ENCODE measurements at places on chromosomes 16 and 17.
A peak's percentile ranks its signal among the peaks of the same experiment; 100 is the strongest.

- DNase-seq: peak; percentile 90
These were observed 1.3 kb downstream of the ARRB2 start for GRCh38 chr17:4711661-4712181.

DNA sequence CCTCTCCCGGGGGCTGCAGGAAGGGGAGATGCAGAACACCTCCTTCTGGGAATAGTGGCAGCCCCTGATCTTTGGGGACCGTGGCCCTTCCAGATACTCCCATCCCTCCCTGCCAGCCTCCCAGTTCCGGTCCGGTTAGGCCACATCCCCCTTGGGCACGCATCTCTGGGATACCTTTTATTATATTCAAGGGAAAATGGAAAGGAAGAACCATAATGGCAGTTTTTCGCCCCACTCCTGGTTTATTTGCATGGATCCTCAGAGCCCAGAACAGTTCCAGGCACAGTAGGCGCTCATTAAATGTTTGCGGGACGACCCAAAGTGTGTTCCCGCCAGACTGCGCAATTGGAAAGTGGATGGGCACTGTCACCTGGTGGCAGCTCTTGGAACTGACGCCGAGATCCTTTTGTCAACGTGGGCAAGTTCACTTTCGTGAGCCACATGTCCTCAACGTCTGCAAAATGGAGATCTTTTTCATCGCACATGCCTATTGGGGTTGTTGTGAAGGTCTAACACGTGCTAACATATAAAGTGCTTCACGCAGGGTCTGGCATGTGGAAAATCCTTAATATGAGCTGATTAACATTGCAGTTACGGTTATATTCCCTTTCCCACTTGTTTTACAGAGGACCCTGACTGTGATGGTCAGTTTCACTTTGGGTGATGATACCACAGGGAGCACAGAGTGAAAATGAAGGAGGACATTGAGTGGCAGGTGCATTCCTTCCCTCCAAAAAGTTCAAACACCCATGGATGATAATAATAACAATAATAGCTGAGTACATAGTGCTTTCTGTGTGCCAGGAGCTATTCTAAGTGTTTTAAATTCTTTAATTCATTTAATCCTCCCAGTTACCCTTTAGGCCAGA, 1.7 kb upstream of the GPRC5B start:
- DNase-seq: peak; percentile 84

DNA sequence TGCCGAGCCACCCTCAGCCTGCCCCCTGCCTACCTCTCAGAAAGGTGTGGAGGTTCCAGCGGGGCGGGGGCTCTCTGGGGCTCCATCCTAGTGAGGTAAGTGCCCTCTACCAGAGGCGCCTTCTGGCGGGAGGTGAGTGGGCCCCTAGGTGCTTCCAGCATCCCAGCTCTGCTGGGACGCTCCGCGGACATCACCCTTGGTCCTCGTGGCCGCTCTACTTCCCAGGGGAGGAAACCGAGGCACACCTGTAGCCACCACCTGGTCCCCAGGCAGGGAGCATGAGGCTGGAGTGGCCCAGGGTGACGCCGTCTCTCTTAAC, 1.4 kb downstream of the MCRIP2 start:
- DNase-seq: no peak

- peak; percentile 94 for DNase-seq
These were observed 2.2 kb downstream of the NT5M start for GRCh38 chr17:17305281-17305801.

- no peak for DNase-seq
These were observed 104.5 kb downstream of the SNX29 start for GRCh38 chr16:12081048-12081404.

DNA sequence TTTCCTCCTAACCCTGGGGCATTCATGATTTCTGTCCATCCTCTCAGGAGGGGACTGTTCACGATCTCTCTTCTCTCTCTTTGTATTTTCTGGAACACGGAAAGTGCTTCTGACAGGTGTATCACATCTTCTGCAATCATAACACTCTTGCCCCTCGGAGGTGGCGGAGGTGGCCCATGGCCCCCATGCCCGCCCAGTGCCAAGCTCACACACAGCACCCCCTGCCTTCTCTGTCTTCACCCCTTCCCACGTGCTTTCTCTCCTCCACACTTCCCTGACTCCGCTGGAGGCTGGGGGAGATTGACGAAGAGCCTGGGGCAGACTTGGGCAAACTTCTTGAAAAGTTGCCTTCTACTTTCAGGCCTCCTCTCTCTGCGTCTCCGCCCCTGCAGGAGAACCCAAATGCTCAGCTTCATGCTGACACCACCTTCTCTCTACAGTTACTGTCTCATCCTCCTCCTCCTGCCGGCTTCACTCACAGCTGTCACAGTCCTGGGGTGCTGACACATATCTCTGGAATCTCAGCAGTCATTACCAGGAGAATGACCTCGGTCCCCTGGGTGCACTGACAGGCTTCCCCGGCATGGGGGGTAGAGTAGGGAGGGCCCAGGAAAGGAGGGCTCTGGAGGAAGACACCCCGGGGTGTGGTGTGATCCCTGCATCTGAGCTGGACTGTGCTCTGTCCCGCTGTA, 127.1 kb downstream of the ENGASE start:
- no peak for DNase-seq

- no peak for DNase-seq
These were observed 16.8 kb upstream of the ETV4 start for GRCh38 chr17:43562679-43563599.

GRCh38 chr17:46081018-46081320, 81.9 kb downstream of the STH start:
- DNase-seq: no peak

DNA sequence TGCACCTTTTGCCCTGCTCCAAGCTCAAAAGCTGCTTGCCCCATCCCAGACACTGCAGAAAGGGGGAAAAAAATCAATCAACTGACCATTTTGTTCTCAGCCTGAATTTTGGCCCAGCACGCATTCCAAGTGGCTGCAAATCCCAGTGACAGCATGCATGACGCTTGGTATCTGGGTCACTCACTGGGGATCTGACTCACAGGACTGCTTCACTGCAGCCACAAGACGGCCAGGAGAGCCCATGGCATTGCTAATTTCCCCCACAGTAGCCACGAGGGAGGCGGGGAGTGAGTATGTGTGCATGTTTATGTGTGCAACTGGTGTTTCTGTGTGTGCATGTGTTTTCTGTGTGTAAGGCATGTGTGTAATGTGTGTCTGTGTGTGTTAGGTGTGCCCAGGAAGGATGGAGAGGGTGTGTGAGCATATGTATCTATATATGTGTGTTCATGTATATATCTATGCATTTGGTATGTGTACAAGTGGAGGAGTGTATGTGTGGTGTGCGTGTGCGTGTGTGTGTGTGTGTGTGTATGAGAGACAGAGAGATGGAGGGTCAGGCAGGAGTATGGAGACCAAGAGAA, 33.8 kb downstream of the SDK2 start:
- no peak for DNase-seq

DNA sequence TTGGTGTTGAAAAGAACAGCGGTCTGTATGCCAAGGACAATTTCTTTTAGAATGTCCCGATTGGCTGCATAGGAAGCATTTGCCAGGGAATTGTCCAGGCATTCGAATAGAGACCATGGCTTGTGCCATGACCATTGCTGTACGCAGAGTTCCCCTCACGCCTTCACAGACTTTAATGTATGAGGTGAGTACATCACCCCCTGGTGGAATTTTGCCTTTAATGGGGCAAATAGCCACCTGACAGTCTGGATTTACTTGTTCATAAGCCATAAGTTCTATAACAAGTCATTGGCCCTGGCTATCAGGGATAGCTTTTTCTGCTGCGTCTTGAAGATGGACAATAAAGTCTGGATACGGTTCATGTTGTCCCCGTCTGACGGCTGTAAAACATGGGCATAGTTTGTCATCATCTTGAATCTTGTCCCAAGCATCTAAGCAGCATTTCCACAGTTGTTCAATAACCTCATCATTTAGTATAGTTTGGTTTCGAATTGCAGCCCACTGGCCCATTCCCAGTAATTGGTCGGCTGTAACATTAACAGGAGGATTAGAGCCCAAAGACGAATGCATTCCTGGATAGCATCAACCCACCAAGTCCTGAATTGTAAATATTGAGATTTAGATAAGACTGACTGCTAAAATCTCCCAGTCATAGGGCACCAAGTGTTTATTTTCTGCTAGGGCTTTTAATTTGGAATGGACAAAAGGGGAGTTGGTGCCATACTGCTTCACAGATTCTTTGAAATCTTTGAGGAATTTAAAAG, 67.7 kb upstream of the ARL4D start:
- peak; percentile 51 for DNase-seq

GRCh38 chr17:81741049-81741593, 29.0 kb downstream of the SLC25A10 start:
- no peak for DNase-seq

DNA sequence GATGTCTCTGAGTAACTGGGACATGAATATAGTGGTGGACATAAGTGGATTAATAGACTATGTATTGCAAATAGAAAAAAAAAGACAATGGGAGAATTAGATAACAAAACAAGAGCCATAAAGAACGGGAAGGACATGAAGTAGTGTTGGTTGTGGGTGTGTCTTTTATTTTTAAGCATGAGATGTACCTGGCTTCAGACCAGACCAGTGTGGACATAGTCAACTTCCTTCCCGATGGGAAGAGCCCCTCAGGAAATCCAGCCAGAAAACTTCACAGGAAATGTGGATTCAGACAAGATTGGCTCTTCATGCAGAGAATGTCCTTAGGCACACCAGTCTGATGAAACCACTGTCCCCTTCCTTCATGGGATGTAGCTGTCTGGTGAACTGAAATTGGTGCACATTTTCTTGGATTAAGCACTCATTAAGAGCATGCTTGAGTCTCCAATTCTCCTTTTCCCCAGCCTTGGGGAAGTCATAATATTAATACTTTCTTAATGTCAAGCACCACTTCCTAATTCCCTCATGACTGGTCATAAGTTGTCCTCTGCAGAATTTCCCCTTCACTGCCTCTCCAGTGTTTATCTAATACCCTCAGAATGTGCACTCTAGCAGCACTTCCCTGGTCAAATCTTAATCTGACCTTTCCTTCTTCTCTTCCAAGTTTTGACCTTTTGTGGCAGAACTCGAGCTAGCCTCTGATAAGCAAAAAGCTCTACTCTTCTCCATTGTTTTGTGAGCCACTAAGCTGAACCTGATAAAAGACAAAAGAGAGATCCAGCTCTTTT, 350.6 kb upstream of the MAF start:
- no peak for DNase-seq

- DNase-seq: peak; percentile 66
These were observed 3.3 kb downstream of the AXIN1 start for GRCh38 chr16:349211-349610.

DNA sequence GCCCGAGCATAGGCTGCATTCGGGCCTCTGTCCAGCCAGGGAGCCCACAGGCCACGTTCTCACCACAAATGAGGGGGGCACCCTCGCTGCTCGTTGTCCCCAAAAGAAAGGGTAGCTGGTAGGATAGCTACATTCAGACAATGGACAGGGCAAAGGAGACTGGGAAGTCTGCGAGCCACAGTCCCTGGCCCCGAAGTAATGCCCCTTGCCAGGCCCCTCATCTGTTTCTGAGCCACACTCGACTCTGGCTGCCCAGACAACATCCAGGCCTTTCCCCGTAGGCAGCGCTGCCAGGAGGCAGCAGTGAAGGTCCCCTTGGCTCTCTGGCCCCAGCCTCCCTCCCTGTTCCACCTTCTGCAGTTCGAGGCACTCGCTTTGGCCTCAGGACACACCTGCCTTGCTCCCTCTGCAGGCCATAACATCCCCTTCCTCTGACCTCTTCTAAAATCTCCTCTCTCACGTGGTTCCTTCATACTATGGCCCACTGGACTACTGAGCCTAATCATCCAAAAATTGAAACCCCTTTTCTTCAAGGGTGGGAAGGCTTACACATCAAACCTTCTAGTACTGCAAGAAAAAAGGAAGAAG, 12.2 kb downstream of the AIPL1 start:
- DNase-seq: no peak

DNA sequence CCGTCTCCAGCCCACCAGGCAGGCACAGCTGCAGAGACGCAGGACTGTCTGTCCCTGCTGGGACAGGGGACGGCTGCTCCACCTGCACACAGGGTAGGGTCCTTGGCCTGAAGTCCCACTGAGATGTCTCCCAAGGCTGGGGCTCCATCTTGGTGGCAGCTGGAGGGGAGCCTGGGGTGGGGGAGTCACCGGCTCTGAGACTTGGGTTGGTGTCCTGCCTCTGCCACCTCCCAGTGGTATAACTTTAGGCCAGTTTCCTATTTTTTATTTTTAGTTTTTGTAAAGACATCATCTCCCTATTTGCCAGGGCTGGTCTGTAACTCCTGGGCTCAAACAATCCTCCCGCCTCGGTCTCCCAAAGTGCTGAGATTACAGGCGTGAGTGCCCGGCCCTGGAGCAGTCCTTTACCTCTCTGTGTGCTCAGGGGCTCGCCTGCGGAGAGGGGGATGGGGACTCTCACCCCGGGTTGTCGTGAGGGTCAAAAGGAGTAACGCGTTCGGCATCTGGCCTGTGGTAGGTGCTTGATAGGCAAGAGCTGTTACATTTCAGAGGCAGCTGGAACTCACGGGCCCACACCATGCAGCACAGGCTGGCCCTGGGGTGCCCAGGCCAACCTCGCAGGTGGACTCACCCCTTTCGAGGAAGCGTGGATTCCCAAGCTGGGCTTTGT, 46.6 kb upstream of the DOC2B start:
- no peak for DNase-seq
